ENCODE measurements at places on chromosomes 11 and 22. TPM values are rescaled to one million over a fixed set of nuclear protein-coding genes. Genes with fewer than 3 reads are reported as not detected.

Gene MIOX
- total RNA-seq, result 4.0 TPM

Gene LINC01488
- total RNA-seq, result not detected

DNA sequence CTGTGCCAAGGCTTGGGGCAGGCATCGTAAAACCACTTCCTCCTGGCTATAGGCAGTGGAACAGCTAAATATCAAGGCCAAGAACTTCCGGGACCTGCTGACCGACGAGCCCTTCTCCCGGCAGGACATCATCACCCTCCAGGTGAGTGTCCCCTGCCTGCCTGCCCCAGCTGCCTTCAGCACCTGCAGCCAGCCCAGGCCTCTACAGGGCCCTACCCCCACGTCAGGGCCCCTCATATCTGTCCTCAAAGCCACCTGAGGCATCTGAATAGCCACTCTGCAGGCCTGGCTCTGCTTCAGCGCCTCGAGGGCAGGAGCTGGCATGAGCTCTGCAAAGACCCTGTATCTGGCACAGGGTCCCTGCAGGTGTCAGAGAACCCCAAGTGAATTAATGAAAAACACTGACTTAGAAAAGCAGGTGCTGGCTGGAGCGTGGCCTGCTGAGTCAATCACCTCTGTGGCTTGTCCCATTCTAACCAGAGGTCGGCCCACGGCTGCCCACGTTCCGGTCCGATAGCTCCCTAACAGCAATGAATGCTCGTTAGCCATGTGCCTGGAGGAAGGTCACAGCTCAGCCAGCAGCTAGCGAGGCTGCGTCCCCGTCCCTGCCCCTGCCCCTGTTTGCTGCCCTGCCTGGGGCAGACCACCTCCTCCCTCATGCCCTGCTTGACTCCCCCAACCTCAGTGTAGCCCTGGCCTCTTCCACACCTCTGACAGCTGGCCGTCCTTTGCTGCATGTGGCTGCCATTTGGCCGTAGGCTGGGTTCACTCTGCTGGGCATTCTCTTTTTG lies 16.8 kb downstream of the PPIL2 start:
- H3K36me3 ChIP-seq, result peaks cover 5% of the 10 kb centered on the region
- no peak overlapping the region for H3K4me3 ChIP-seq
- peak overlapping the region; percentile 43 for H3K27ac ChIP-seq
- no peak for DNase-seq

DNA sequence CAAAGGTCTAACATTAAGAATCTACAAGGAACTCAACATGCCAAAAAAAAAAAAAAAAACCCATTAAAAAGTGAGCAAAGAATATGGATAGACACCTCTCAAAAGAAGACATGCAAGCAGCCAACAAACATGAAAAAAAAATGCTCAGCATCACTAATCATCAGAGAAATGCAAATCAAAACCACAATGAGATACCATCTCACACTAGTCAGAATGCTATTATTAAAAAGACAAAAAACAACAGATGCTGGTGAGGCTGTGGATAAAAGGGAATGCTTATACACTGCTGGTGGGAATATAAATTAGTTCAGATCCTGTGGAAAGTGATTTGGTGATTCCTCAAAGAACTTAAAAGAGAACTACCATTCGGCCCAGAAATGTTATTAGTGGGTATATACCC lies 257.7 kb upstream of the PLET1 start:
- no peaks in the 10 kb centered on the region for H3K36me3 ChIP-seq
- H3K27ac ChIP-seq, result no peak overlapping the region
- H3K4me1 ChIP-seq, result peaks cover 11% of the 10 kb centered on the region
- H3K4me3 ChIP-seq, result no peak overlapping the region

- DNase-seq, result no peak
- peaks cover 15% of the 10 kb centered on the region for H3K27me3 ChIP-seq
- H3K4me3 ChIP-seq, result no peak overlapping the region
- H3K4me1 ChIP-seq, result peaks cover 36% of the 10 kb centered on the region
Observed at GRCh38 chr11:73320763-73321603, 12.9 kb downstream of the ARHGEF17 start.

GRCh38 chr11:69868006-69868810 lies 49.0 kb upstream of the FGF3 start:
- no peaks in the 10 kb centered on the region for H3K36me3 ChIP-seq
- H3K4me3 ChIP-seq, result no peak overlapping the region
- H3K27me3 ChIP-seq, result no peaks in the 10 kb centered on the region

GRCh38 chr11:45895553-45896259 lies 10.3 kb downstream of the MAPK8IP1 start:
- H3K27ac ChIP-seq, result peak overlapping the region; percentile 66
- H3K36me3 ChIP-seq, result no peaks in the 10 kb centered on the region
- H3K27me3 ChIP-seq, result peaks cover 21% of the 10 kb centered on the region
- peaks cover 63% of the 10 kb centered on the region for H3K4me1 ChIP-seq
- peak; percentile 11 for DNase-seq

All from glutamatergic neuron (in vitro differentiated cells).